ENCODE measurements at places on chromosomes 4 and X.
A peak's percentile ranks its signal among the peaks of the same experiment; 100 is the strongest.

DNA sequence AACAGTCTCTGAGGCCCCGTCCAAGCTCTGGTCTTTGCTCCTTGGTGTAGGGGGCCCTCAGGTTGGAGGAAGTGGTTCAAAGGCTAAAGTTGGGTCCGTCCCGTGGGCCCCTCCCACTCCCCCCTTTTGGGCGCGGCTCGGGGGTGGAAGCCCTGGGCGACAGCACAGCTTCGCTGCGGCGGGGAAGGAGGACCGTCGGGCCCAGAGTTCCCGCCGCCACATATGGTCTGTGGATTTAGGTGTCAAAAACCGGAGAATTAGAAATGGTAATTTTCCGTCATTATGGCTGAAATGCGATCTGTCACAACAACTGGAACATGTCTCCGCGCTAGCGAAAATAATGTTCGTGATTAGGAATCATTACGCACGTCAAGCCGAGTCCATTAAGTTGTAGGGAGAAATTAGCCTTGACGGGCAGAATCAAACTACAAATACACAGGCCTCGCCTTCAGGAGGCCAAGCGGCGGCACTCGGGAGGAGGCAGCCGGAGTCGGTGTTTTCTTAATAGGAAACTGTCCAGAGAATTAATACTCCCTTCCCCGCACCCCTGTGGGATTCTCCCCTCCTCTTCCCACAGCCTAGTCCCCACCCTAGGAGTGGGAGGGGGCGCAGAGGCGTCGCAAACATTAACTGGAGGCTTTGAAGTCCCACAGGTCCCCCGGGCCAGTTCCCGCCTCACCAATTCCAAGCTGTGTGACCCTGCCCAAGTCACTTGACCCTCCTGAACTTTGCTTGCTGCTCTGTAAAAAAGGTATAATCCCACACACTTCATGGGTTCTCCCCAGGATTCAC, 15.0 kb downstream of the NKX3-2 start:
- DNase-seq: no peak

- no peak for DNase-seq
Measured at GRCh38 chrX:18441780-18442367, 16.5 kb downstream of the CDKL5 start.

GRCh38 chr4:158461336-158461735, 60.3 kb upstream of the RXFP1 start:
- DNase-seq: no peak

DNA sequence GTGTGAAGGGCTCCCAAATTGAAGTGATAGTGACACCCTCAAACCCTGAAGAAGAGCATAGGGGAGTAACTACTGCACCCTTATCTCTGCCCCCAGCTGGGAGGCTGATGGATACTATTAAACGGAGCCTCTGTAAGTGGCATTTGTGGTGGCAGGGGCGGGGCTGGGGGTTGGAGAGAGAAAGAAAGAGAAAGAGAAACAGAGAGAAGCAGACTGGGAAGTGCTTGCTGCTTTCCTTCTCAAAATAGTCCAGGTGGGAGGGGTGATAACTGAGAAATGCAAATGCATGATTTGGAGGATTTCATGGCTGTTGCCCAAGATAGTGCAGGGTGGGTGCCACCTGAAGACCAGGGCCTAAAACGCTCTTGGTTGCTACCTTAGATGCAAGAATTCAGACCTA, 253.5 kb upstream of the GATB start:
- DNase-seq: peak; percentile 28

- no peak for DNase-seq
Measured at GRCh38 chr4:10032625-10033024, 11.3 kb upstream of the SLC2A9 start.

- DNase-seq: no peak
Measured at GRCh38 chr4:24589448-24589847, 5.1 kb upstream of the DHX15 start.

GRCh38 chrX:107678957-107679740, 50.8 kb downstream of the PRPS1 start:
- DNase-seq: peak; percentile 59

- no peak for DNase-seq
Measured at GRCh38 chr4:65193985-65194384, 476.3 kb downstream of the EPHA5 start.

DNA sequence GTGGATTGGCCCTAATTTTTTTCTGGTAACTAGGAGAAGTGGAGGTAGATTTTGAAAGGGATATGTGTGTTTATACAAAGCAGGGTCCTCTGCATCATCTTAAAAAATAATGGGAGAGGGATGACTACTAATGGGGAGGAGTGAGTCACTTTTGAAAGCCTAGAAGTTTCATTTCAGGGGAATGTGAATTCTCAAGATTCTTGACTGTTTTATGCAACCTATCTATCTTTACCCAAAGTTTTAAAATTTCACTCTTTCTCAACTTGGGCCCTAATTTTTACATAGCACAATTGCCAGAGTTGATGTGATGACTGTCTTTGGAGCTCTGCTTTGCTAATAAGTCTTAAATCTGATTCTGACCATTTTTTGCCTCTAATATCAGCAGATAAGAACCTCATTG, 445.2 kb downstream of the GRXCR1 start:
- DNase-seq: no peak

- no peak for DNase-seq
Measured at GRCh38 chr4:67879486-67879885, 4.3 kb downstream of the TMPRSS11D start.

DNA sequence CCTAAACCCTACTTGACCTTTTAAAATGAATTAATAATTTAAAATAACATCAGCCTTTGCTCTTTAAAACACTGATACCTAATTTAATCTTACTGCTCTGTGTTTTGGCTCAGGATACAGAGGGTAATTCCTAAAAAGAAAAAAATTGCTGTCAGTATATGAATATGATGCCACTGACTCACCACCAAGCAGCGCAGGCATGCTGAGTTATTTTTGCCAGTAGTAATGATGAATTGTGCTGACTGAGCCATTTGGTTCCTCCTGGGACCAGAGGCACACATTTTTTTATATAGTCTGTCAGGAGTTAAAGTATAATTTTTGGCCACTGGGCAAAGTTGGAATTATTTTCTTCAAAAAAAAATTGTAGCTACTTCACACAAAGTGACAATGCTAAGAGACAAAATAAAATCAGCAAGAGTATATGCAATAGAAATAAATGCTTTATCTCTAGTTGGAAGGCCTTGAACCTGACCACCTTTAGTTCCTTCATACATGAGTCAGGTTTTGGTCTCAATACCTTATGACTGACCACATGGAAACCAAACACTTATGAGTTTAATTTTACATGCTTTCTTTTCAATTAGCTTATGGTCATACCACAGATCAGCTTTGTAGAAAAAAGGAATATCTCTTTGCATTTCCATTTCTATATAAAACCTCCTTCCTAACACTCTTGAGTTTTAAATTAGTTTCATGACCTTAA, 115.1 kb downstream of the PPP3CA start:
- DNase-seq: no peak

Data from activated effector memory CD4-positive, alpha-beta T cell treated with Interleukin-2 at 50 U/mL for 16 hours (primary cell).